ENCODE measurements at places on chromosomes 1 and 21.

- DNase-seq, result no peak
These were observed 18.4 kb downstream of the IQGAP3 start for GRCh38 chr1:156553860-156554485.

GRCh38 chr1:24535778-24536177 lies 20.1 kb upstream of the NCMAP start:
- DNase-seq, result no peak

DNA sequence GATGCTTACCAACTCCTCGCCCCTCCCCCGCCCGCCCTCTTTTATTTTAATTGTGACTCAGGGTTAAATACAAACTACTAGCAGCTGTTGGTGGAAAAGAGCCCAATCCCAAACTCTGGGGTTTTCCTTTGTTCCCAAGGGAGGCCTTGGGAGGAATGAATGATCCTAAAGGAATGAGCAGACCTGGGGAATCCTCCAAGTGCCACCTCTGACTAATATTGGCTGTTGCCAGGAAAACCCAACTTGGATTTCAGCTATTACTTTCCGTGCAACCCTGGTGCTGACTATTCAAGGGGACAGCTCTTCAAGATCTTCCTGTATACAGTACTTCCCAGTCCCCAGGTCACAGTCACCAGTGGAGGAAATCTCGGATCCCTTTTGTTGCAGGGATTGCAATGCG lies 1.3 kb upstream of the S100A10 start:
- DNase-seq, result no peak

DNA sequence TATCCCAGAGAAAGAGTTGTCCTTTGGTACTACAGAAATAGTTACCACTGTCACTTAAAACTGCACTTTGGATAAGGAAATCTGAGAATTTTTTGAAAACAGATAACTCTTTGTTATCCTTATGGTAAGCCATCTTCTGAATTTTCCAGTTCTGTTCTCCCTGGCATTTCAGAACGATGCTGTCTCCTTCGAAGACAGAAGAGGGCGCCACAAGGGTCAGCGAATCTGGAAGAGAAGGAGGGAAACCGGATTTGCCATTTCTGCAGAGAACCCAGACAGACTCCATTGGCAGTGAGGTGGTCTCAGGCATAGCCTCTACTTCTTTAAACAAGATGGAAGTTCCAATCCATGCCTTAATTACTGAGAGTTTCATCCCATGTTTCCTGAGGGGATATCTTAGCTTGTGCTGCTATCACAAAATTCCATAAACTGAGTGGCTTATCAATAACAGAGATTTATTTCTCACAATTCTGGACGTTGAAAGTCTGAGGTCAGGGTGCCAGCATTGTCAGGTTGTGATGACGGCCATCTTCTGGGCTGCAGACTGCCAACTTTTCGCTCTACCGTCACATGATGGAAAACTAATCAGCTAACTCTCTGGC lies 6.4 kb downstream of the FCRL2 start:
- DNase-seq, result no peak

DNA sequence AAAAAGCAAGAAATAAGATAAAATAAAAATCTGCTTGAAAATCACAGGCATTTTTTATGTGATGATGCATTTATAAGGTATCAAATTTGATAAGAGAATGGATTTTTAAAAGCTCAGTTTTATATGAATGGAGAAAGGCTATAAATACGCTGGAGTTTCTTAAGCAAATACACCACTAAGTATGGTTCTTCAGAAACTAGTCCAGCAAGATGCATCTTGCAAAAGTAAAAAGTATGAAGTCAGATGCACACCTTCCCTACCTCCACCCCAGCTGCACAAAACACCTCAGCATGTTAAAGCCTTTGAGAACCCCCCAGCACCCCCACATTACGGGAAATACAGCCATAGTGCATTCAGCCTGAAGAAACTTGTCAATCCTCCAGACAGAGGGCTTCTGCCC lies 143.1 kb upstream of the PROX1 start:
- DNase-seq, result no peak

- DNase-seq, result no peak
These were observed 58.4 kb downstream of the CAPN2 start for GRCh38 chr1:223770621-223771315.

DNA sequence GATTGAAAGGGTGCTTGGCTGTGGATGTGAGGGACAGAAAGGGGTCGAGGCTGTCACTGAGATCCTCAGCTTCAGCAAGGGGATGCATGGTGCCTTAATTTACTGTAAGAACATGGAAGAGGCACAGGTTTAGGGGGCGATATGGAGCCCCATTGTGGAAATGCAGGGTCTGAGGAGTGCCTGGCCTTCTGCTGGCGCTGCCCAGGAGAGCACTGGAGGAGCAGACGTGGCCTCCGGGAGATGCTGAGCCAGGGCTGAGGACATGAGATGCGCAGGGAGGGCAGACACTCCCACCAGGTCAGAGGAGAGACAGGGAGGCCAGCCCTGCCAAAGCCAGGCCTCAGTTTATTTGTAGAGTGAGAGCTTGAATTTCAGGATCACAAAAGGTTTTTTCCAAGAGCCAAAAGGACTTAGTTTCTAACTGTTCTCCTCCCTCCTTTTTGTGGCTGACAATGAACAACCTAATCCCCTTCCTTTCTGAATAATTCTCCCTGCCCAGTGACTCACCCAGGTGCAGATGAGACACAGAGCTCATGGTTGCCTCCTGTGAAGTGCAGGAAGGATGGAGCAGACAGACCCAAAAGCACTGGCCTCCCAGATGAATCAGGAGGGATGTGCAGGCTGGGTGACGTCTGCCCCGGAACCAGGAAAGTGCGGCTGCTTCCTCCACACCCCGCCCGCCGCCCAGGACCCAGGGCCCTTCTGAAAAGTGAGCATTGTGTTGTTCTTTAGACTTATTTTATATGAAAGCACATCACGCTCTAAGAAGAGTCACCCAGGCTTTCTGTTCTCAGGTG lies 73.0 kb upstream of the TMPRSS2 start:
- DNase-seq, result no peak

- DNase-seq, result no peak
These were observed 425.5 kb downstream of the NUF2 start for GRCh38 chr1:163747261-163747660.

GRCh38 chr1:23019863-23020625 lies 776 bp downstream of the KDM1A start:
- no peak for DNase-seq

GRCh38 chr1:98287626-98288025 lies 366.8 kb upstream of the DPYD start:
- DNase-seq, result no peak

GRCh38 chr1:199774433-199775089 lies 252.9 kb upstream of the NR5A2 start:
- DNase-seq, result no peak

GRCh38 chr1:206814716-206815341 lies 42.5 kb upstream of the IL10 start:
- DNase-seq, result no peak

DNA sequence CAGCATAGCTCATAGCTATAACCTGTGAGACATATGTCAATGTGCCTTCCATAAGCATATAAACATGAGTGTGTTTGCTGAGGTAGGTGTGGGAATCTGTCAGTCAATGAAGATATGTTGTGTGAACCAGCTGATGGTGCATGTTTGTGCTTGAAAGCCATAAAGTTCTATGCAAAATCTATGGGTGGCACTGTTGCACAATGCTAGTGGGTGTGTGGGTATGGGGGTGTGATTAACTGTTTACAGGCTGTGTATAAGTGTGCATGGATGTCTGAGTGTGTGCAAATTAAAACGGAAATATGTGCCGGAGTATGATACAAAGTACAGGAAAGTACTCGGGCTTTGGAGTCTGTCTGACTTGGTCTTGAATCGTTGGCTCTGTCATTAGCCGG lies 1.0 kb upstream of the ATP2B4 start:
- peak; percentile 87 for DNase-seq

All from natural killer cell treated with Interleukin-12 subunit alpha and Interleukin-12 subunit beta and Interleukin-15 and Interleukin-18, amount 100 ng/mL, for 72 hours (primary cell).